ENCODE measurements at places on chromosomes 12 and 14.

- DNase-seq: no peak
Measured at GRCh38 chr12:17235996-17236395, 630.0 kb upstream of the LMO3 start.

DNA sequence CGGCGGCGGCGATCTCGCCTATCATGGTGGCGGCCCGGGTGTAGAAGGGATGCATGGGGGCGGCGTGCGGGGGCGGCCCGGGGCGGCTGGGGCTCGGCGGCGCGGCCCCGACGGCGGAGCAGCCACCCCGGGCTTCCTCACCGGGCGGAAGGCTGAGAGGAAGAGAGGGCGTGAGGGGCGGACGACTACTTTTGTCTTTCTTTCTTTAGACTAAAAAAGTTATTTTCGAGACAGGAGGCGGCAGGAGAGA is 240 bp downstream of the BTG1 start:
- DNase-seq: no peak

DNA sequence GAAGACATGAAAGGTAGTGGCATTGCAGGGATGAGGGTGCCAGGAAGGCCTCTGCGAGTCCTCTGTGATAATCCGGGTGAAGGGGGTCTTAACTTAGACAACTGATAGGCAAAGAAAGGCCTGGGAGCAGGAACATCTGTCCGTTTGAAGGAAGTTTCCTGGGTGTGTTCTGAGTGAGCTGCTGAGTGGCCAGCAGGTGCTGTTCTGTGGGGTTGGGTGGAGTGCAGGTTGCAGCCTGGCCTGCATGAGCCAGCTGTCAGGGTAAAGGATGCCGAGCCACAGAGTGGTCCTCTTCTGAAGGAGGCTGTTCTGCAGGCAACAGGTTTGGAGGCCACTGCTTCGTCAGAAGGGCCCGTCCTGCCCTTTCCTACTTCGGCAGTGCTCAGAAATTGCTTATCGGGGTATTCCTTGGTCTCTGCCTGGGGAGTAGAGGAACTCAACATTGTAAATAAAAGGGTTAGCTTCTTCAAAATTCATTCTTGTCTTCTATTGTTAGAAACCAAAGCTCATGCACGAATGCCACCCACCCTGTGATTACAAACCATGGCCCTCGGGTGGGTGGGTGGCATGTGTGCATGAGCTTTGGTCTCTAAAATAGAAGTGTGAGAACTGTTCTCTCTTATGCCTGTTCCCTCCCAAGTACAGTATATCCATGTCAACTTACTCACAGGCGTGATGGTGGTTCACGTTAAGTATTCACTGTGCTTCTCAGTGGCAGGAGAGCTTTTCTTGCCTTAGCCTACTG is 118.9 kb downstream of the CHST11 start:
- DNase-seq: no peak

GRCh38 chr12:96810057-96810456 is 97.0 kb upstream of the NEDD1 start:
- DNase-seq: no peak

DNA sequence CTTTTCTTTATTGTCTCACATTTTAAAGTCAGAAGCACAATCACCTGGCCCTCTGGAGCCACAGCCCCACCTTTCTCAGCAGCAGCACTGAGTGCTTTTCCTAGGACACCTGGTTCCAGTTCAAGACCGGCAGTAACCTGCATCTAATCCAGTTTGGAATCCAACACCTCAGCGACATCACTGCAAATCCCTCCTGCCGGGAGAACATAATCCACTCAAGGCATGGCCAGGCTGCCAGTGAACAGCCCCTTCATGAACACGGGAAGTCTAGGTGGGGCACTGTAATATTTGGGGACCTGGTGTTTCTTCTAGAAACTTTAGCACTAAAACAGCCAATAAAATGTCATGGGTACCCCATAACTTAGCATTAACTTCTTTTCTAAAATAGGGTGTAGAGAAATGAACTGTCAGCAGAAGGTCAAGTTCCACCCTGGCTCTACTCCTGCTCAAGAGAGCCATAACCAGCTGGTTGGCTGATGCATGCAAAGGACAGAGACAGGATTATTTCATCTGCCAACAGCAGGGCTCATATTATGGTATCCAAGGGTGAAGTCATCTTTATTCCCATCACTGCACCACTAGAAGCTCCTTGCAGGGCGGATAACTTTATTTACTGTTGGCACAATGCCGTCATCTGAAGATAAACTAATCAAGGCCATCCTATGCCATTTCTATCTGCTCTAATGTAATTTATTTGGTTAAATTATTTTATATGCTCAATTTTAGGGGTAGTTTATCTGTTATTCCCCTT is 76.7 kb downstream of the TTC7B start:
- no peak for DNase-seq

DNA sequence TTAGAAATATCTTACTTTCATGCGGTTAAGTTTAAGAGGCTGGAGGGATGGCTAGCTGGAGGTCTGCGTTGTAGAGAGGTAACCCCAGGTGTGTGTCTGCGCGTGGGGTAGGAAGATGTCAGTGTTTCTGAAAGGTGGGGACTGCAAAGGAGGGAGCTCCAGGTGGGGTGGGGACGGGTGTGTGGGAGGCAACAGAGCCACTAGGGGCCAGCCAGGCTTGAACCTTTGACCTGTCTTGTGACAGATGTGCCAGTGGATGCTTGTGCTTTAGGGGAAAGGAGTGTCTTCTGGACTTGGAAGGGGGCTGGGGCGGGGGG is 841 bp downstream of the GLI1 start:
- DNase-seq: no peak

GRCh38 chr12:18135086-18135485 is 45.1 kb upstream of the RERGL start:
- no peak for DNase-seq

DNA sequence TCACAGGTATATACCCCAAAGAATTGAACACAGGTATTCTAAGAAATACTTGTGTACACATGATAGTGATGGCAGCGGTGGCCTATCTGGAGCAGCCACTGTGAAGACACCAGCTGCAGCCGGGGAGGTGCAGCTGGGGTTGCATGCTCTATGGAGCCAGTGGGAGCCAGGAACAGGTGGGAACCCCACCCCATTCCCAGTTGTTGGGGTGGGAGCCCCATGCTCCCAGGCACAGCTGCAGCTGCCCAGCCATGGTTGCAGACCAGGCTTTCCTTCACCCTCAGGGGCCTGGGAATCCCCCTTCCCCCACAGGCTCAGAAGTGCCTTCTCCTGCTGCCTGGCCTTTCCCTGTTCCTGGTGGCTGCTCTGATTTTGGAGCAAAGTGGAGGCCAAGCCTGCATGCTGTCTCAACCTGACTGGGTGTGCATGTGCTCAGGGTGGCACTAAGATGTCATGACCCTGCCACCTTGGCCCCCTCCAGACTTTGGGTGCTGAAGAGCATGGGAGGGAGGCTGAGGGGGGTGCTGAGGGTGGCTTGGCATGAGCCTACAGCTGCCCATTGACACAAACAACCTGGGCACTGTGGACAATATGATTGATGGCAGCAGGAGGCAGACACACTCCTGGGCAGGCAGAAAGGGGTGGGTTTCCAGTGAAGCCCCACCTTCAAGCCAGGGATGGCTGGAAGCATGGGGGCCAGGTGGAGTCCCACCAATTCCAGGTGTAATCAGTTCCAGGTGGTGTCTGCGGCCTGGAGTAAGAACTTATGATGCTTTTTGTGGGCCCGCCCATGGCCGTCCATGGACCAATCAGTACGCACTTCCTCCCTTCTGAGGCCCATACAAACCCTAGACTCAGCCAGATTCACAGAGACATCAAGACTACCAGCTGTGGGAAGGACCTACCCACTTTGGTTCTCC is 234.7 kb downstream of the ADGRD1 start:
- DNase-seq: no peak

DNA sequence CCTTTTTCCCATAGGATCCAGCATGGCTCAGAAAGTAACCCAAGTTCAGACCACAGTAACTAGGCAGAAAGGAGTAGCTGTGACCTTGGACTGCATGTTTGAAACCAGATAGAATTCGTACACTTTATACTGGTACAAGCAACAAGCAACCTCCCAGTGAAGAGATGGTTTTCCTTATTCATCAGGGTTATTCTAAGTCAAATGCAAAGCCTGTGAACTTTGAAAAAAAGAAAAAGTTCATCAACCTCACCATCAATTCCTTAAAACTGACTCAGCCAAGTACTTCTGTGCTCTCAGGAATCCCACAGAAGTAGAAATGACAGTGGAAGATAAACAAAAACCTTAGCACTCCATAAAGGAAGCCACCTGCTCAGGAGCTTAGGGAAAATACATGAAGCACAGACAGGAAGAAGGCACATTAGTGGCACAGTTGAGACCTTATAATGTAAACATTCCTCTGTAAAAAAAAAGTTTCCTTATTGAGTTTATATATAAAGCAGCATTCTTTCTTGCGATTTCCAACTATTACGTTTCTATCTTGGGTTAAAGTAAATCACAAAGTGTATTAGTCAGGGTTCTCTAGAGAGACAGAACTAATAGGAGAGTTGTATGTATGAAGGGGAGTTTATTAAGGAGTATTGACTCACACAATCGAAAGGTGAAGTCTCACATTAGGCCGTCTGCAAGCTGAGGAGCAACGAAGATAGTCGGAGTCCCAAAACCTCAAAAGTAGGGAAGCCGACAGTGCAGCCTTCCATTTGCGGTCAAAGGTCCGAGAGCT is 398.4 kb downstream of the DAD1 start:
- no peak for DNase-seq

DNA sequence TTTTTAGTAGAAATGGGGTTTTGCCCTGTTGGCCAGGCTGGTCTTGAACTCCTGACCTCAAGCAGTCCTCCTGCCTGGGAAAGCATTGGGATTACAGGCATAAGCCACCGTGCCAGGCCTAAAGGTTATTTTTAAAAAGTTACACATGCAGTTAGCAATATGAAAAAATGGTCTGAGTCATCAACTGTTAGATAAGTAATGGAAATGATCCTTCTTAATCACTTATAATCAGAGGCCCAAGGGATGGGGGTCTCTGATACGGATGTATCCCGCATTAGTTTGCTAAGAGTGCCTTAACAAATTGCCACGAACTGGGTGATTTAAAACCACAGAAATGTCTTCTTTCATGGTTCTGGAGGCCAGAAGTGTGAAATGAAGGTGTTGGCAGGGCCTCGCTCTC is 54.1 kb upstream of the FERMT2 start:
- DNase-seq: no peak

DNA sequence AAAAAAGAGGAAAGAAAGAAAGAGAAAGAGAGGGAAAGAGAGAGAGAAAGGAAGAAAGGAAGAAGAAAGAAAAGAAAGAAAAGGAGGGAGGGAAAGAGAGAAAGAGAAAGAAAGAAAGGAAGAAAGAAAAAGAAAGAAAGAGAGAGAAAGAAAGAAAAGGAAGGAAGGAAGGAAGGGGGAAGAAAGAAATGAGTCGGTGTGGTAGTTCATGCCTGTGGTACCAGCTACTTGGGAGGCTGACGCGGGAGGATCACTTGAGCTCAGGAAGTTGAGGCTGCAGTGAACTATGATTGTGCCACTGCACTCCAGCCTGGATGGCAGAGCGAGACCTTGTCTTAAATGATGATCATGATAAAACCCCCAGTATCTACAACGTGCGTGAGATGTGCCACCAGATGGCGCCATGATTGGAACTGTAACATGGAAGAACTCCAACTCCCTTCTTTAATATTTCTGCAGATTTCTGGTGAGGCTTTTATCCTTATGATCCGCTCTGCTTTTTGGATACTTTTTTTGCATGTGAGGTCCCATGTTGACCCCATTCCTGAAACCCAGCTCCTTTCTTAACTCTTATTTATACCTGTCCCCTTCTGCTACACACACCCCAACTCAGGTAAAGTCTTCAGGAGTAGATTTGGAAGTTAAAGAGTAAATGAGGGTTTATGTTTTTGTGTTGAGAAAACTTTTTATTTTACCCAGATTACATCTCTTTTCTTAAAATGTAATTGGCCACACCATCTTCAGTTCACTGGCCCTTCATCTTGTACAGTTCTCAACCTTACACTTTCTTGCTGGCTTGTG is 25.6 kb downstream of the RNASE10 start:
- DNase-seq: no peak

DNA sequence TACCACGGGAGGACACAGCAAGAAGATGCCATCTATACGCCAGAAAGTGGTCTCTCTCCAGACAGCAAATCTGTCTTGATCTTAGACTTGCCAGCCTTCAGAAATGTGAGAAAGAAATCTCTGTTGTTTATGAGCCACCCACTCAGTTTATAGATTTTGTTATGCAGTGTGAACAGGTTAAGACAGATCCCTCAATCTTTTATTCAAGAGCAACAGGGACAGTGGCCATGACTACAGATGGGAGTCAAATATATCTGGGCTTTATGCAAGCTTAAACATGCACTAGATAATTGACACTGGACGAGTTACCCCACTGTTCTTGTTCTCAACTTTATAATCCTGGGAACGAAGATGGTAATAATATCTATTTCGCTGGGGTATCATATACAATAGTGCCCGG is 288.7 kb downstream of the RPAP3 start:
- DNase-seq: no peak

- DNase-seq: no peak
Measured at GRCh38 chr12:87344699-87345098, 684.5 kb downstream of the C12orf50 start.

- no peak for DNase-seq
Measured at GRCh38 chr14:98899441-98899840, 372.6 kb downstream of the BCL11B start.

DNA sequence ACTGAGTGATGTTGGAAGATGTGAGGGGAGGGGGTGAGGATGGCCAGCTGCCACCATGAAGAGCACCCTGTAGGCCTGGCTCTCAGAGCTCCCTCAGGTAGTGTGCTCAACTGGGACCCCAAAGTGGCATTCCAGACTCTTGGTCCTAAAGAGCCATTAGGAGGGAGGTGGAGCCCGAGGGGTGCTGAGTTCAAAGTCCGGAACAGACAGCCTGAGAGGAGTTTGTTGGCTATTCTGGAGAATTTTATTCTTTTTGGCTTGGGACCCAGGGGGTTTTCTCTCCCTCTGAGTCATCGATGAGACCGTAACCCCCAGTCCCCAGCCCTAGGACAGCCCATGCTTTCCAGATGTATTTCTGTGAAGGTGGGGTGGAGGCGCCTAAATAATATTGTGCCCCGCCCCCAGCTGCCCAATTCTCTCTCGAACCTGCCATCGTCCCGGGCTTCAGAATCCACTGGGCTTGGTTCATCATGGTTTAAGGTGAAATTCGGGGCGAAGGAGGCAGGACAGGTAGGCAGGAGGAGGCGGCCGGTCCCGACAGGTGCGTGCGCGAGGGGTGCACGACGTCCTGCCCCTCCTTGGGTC is 690 bp upstream of the RBP5 start:
- DNase-seq: no peak

DNA sequence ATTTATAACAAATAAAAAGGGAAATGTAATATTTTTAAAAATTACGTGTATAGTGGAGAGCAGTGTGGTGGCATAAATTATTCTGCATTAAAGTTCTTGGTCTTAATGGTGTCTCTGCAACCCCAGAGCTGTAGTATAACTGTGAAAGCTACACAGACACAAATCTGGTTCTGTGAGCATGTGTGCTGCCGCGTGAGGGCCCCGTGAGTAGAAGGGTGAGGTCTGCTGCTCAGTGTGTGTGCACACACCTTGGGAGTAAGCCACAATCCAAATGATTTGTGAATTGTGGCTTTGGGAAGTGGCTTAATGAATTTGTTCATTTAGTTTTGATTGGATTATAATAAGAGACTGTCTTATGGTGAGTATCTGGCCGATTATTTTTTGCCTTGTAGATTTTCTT is 16.8 kb downstream of the PELI2 start:
- no peak for DNase-seq

GRCh38 chr12:132355742-132356681 is 26.6 kb upstream of the GALNT9 start:
- DNase-seq: no peak

GRCh38 chr14:33993246-33993645 is 42.4 kb upstream of the EGLN3 start:
- DNase-seq: no peak

- DNase-seq: no peak
Measured at GRCh38 chr12:117069926-117070900, 29.0 kb downstream of the TESC start.

- no peak for DNase-seq
Measured at GRCh38 chr12:51636986-51637385, 46.0 kb downstream of the SCN8A start.
